ENCODE measurements at places on chromosomes 11 and 22.

GRCh38 chr22:45228401-45228754 is 12.3 kb downstream of the KIAA0930 start:
- no peak for DNase-seq

DNA sequence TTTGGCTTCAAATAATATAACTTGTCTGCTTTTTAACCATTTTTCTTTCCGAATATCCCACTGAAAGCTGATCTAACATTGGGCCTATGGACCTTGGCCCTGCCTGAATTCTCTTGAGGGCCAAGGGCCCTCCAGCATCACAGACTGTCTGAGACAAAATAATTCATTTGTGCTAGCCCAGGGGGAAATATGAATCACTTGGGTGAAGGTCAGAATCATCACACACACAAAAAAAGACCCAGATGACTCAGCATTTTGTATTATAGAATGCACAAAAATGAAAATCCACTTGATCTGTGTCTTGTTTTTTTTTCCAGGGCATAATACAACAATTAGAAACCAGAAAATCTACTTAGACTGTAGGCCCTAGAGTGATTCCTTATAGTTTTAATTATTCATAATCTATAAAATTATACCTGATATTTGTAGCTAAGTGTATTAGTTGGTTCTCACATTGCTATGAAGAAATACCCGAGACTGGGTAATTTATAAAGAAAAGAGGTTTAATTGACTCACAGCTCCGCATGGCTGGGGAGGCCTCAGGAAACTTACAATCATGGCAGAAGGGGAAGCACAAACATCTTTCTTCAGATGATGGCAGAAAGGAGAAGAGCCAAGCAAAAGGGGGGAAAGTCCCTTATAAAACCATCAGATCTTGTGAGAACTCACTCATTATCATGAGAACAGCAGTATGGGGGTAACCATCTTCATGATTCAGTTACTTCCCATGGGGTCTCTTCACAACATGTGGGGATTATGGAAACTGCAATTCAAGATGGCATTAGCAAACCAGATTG is 15.6 kb upstream of the RDX start:
- no peak for DNase-seq

DNA sequence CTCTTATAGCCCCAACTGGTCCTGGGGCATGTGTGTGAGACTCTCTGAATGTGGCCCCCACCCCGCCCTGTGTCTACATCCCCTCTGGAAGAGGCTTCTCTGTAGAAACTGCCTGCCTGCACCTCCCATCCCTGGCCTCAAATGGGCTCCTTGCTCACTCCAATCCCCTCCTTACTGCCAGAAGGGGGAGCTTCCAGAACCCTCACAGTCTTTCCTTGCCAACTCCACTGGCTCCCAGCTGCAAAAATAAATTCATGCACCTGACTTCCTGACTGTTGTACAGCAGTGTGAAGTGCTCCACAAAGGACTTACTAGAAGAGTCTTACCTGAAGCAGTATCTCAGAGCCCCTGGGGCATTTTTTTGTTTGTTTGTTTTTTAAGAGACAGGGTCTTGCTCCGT is 15.2 kb upstream of the SERPIND1 start:
- no peak for DNase-seq

DNA sequence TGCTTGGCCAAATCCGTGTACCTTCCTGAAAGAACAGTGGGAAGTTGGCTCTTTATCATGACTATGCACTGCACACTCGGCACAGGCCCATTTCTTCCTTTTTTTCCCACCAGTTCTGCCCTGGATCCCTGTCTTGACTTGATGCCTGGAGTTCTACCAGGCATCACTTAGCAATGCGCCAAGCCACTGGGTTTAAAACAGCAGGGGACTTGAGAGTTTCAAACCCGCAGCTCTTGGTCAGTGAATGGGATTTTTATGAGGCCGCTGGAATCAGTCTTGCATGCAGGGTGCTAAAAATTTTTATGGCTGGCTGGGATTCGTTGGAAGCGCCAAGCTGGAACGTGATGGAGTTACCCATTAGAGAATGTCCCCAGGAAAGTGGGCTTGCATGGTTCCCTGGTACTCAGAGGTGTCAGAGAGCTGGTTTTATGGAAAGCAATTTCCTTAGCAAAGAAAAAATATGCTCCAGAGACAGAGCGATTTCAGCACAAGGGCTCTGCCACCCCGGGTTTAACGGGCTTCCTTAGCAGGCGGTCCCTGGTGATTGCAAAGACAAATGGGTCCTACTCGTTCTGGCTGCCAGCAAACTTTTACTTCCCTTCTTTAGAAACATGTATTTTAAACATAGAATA is 432.9 kb downstream of the TENM4 start:
- no peak for DNase-seq

GRCh38 chr11:108939135-108939534 is 274.3 kb downstream of the DDX10 start:
- no peak for DNase-seq

DNA sequence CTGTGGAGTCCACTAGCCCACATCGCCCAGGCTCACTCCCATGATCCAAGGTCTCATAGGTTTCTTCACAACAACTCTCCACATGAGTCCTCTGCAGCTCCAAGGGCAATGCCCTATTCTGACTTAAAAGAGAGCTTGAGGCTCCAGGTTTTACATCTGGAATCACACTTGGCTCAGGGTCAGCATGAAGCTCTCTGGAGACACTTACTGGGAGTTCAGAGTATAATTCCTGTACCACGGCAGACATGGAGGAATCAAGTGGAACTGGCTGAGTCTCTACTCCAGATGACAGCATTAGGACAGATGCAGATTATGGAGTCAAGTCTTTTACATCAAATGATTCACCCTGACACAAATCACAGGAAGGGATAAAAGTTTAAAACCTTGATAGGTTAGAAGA is 11.4 kb downstream of the PRR14L start:
- DNase-seq, result no peak

- no peak for DNase-seq
Observed at GRCh38 chr11:93603225-93604007, 58.1 kb upstream of the CEP295 start.

DNA sequence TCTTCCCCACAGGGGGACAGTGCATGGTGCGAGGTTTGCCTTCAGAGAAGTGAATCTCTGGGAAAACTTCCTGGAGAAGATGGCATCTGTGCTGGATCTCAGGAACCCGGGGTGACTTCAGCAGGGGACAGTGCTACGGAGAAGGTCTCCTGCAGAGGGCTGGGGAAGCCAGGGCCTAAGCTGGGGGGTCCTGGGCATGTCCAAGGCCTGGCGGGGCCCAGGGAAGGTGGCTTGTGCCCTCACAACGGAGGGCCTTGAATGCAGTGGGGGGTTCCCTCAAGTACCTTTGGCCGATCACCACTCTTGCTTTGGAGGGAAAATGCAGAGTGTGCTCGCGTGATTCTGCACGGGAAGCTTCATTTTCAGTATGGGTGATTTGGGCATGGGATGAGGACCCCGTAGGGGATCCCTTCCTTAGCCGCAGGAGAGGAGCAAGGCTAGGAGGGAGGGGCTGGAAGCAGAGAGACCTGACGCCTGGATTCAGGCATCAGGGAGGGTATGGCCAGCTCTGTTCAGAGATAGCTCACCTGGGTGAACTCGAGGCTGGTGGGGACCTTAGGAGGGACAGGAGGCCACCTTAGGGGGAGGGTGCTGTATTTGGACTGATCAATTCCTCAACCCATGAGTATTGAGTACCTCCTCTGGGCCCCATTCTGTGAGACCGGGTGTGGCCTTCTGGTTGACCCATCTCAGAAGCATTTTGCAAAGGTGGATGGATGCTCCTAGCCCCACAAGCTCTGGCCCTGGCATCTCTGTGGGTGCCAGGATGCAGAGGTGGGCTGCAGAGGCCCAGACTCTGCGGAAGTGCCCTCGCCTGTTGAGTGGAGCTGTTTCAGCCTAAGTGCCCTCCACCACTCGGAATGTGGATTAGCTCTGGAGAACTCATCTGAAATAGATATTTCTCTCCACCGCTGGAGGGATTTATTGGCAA is 529.4 kb downstream of the TBC1D22A start:
- no peak for DNase-seq

DNA sequence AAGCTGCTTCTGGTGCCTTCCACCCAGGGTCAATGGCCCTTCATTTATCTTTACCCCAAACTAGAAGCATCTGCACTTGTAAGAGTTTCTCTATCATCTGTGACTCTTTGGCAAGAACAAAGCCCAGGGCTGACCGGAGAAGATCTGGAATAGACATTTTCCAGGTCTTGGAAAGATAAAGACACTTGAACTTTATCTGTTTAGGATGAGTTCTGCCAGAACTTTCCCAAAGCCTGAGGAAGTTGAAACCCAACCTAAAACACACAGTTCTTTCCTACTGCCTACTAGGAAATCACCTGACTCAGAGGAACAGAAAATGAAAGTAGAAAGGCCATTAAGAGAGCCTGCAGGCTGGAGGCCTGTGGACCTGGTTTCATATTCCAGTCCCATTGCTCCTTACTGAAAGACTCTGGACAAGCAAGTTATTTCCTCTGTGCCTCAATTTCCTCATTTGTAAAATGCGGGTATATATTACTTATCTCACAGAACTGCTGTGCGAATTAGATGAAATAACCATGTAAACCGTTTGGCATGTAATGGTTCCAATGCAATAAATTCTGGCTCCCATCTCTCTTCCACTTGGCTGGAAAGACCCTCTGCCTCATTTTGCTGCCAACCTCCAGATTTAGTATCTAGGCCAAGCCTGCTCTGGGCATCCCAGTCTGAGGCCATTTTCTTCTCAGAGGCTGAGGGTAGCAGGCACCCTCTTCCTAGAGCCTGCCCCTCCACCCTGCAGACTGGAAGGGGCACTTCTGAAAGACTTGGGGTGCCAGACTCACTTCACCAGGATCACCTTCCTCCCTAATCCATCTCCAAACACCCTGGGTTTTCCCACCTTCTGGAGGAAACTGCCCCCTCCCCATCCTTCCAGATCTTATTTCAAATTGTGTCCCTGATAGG is 1.2 kb downstream of the UBE2L6 start:
- no peak for DNase-seq

DNA sequence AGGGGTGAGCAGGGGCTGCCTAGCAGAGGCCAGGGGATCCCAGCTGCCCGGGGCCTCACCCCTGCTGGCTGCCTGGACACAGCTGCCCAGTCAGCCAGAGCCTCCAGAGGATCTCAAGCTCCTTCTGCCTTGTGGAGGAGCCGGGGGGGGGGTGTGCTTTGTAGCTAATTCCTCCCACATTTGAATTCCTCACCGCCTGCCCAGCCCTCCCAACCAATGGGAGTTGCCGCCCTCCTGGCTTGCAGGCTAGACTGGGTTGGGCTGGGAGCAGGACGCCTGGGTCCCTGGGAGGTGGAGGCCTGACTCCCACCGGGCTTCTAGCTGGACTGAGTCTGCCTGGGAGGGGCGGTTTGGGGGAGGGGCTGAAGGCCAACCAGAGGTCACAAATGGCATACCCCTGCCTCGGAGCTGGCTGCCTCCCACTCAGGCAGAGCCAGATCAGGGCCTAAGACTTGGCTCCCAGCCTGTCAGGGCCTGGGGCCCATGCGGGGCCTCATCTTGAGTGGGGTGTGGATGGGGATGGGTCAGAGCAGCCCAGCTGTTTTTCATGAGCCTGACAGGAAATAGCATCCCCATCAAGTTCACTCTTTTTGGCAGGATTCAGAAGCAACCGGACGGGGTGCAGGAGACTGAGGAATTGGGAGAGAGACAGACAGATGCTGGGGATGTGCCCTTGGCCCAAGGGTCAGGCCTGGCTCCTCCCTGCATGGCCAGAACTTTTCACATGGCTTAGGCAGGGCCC is 29.2 kb upstream of the PDE2A start:
- no peak for DNase-seq

DNA sequence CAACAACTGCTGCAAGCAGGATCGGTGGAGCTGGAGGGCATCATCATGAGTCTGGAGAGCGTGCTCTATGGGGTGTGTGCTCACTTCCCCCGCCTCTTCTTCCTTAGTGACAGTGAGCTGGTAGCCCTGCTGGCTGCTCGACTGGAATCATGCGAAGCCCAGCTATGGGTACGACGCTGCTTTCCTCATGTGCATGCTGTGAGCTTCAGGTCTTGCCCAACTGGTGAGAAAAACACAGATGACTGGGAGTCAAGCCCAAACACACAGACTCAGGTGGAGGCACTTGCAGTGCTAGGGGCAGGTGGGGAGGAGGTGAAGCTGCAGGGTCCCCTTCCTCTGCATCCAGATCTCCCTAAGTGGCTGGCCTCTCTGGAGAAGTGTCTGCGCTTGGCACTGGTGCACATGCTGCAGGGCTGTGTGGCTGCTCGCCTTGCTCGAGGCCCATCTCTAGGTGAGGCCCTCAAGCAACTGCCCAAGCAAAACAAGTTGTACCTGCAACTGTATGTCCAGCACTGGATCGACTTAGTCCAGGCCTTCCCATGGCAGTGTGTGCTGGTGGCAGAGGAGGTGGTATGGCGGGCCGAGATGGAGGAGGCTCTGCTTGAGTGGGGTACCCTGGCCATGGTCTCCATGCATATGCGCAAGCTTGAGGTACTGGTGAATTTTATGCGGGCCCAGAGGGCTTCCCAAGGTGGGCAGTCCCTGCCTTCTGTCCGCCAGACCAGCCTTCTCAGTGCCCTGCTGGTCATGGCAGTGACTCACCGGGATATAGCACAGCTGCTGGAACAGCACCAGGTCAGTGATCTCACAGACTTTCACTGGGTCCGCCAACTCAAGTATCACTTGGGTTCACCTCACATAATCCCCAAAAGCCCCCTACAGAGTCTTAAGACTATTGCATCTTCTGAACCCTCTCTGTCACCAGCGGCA is 48.1 kb downstream of the DNHD1 start:
- DNase-seq, result no peak

GRCh38 chr11:44855493-44855849 is 95.2 kb downstream of the TP53I11 start:
- no peak for DNase-seq

GRCh38 chr11:122756417-122756816 is 81.9 kb upstream of the CRTAM start:
- no peak for DNase-seq

- no peak for DNase-seq
Observed at GRCh38 chr11:94647926-94648325, 80.8 kb downstream of the PIWIL4 start.

DNA sequence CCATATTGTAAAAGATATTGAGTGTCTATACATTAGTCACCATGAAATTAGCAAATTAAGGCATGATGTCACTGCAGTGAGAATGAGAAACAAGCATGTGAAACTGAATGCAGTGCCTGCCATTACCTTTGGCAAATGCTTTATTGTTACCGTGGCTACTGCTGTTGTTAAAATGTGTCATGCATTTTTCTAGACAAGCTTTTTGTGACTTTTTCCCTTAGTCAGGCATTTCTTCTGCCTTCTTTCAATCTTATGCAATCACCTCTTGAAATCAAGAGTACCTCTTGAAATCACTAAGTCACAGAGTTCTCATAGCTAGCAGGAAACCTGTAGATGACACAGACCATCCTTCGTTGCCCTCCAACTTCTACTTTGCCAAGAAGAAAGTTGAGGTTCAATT is 461.7 kb upstream of the TENM4 start:
- no peak for DNase-seq

Measured in NCI-H2171 (cell line).